ENCODE measurements at places on chromosomes 16 and 17.

DNA sequence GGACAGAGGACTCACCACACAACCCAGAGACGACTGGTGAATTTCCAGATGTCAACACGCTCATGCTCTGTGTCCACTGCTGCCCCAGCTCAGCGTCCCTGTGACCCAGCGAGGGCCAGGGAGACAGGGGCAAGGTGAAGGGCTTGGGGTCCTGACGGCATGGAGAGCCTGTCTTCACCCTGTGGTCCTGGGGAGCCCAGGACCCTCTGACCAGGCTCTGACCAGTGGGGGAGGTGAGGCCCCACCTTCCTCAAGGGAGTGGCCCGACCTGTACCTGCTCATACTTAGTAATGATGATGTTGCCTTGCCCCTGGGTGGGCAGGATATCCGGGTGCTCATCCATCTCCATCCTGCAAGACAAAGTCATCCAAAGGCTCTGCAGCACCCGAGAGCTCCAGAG is 39.8 kb downstream of the TNFRSF13B start:
- DNase-seq, result no peak

GRCh38 chr17:12034538-12034937 is 13.9 kb downstream of the MAP2K4 start:
- DNase-seq, result no peak

GRCh38 chr17:37476431-37477120 is 13.1 kb upstream of the DUSP14 start:
- DNase-seq, result no peak

DNA sequence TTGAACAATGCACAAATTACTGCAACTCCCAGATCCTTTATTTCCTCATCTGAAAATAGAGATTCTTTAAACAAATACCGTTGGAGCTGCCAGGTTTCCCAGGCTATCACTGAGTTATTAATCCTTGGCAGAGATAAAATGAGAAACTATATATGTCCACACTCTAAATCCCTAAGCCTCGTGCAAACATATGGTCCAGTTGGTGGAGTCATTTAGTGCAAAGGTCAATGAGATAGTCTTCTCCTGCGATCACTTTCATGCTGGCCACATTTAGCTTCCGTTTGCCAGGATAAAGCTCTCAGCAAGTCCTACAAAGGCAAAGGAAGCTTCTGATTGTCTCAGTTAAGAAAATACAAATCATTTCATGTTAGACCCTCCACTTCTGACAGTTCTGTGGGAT is 11.0 kb downstream of the GRIN2A start:
- DNase-seq, result no peak

GRCh38 chr17:58595194-58595792 is 80.9 kb upstream of the MTMR4 start:
- no peak for DNase-seq

Data from stimulated activated naive CD4-positive, alpha-beta T cell (primary cell).